ENCODE measurements at places on chromosomes 16 and 17.

DNA sequence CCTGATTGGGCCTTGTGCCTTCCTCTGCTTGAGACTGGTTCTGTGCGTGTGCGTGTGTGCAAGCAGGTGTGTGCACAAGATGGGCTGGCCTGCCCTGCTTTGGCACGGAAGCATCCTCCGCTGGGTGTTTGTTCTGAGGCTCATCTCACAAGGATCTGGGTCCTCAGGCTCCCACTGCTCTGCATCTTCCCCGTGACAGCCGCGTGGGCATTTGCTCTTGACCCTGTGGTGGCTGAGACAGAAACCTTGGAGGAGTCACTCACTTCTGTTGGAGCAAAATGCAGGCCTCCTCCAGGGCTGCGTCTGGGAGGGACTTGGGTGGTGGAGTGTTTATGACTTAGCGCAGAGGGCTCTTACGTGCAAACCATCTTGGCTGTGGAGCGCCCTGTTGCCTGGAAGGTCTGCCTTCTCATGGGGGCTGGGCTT, 119.2 kb downstream of the RPTOR start:
- no peak for DNase-seq

- DNase-seq, result no peak
Measured at GRCh38 chr16:11333702-11334101, 11.6 kb upstream of the RMI2 start.

GRCh38 chr16:26386096-26386495, 680.6 kb upstream of the C16orf82 start:
- DNase-seq, result no peak

GRCh38 chr17:64736804-64737492, 74.8 kb upstream of the SMURF2 start:
- DNase-seq, result peak; percentile 56

DNA sequence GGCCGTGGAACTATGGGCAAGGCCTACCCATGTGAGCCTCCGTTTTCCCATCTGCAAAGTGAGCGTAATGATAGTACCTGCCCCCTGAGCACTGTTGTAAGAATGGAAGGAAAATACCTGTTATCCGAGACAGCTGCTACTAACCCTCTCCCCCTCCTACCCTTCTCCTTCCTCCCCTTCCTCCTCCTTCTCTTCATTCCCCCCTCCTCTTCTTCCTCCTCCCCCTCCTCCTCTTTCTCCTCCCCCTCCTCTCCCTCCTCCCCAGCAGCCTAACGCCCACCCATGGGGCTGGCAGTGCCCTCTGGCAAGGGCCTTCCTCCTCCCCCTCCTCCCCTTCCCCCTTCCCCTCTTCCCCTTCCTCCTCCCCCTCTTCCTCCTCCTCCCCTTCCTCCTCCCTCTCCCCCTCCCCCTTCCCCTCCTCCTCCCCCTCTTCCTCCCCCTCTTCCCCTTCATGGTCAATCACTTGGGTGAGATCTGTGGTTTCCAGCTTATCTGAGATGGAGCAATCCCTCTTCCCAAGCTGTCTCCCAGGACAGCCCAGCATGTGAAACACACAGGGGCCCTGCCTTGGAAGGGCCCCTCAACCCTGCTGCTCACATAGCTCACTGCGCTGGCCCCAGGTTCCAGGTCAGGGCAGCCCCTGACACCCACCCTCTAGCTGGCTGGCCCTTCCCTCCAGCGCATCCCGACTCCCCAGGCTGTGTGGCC, 6.4 kb downstream of the ZFPM1 start:
- no peak for DNase-seq

- DNase-seq, result no peak
Measured at GRCh38 chr17:38738686-38739085, 8.5 kb downstream of the CISD3 start.

DNA sequence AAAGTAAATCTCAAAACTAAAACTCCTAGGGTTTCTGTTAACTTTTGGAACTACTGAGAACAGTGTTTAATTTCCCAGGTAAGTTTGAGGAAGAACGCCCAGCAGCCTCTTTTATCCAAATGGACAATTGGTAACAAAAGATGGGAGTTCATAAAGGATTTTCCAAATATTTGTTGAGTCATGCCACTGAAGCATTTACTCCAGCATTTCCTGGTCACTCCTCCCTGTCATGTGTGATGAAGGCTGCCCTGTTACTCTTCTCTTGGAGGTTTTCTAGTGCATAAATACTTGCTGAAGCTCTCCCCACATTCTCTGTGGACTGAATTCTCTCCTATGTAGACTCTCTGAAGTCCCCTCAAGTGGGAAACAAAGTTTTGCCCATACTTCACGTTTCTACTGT, 16.5 kb downstream of the ZNF75A start:
- no peak for DNase-seq

DNA sequence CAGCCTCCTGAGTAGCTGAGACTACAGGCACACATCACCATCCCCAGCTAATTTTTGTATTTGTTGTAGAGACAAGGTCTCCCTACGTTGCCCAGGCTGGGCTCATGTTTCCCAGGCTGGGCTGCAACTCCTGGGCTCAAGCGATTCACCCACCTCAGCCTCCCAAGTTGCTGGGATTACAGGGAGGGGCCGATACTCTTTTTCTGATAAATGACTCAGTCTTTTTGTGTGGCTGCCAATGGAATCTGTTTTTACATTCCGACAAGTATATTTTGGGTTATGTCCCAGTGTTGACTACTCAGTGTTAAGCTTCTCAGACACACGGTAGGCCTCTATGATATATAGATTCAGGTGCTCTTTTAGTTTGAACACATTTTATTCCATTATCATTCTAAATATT, 58.1 kb downstream of the SLFN11 start:
- no peak for DNase-seq

DNA sequence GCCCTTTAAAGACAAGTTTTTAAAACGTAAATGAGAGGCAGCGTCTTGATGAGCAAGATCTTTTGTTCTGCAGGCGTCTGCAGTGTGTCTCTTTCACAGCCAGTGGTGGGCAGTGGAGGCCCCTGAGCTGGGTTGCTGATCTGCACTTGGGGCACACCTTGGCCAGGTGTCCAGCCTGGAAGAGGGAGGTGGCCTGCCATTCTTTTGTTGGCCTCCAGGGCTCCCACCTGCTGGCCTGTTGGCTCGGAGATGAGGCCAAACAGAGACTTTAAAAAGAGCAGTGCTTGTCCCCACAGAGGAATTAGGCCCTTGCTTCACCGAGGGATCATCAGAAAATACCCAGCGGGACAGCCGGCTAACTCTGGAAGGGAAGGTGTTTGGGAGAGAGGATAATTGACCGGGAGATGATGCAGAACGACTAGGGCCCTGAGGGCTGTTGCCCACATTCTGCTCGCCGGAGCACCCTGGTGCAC, 145.9 kb upstream of the PLCG2 start:
- DNase-seq, result peak; percentile 65

DNA sequence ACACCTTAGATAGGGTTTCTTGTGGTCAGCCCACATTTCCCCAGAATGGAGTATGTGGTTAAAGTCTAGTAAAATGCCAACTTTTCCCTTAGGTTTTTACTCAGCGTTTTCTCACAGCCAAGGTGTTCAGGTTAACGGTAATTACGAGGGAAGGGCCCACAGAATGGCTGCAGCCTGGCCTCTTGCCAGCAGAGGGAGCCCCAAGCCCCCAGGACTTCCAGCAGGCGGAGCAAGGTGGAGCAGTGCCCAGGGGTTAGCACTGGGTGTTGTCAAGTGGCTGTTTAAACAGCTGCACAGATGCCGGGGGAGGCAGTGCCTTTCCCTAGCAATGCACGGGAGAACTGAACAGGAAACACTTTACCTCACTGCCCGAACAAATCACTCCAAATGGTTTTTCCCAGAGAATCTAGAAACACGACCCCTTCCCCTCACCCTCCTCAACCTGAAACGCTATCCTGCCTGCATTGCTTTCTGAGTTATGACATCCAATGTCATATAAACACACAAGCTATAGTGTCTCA, 6.6 kb downstream of the PHB1 start:
- DNase-seq, result peak; percentile 91

- no peak for DNase-seq
Measured at GRCh38 chr17:39191750-39192510, 5.5 kb downstream of the CACNB1 start.

DNA sequence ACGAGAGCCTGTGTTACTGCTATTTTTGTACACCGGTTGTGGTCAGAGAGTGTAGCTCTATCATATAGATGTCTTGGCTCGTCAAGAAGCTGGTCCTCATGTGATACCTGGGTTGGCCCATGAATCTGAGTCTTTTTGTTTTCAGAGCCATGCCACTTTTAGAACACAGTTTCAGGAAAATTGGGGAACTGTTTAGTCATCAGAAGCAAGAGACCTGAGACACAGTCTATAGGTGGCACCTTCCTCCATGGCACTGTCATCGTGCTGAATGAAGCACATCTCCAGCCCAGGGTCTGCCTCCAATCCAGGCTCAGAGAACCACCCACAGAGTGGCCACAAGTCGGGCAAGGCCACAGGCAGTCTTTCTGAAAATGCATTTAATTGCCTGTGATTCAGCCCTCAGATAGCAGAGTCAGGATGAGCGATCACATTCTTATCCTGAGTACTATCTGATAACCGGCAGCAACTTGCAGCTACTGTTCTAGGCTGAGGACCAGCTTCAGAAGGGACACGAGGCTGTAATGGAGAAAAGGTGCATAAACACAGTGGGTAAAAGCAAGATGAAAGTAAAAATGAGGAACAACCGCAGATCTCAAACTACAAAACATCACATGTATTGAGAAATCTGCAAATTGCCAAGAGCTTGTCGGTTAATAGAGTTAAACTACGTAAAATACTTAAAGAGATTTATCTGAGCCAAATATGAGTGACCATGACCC, 14.2 kb upstream of the HAPSTR1 start:
- DNase-seq, result no peak

DNA sequence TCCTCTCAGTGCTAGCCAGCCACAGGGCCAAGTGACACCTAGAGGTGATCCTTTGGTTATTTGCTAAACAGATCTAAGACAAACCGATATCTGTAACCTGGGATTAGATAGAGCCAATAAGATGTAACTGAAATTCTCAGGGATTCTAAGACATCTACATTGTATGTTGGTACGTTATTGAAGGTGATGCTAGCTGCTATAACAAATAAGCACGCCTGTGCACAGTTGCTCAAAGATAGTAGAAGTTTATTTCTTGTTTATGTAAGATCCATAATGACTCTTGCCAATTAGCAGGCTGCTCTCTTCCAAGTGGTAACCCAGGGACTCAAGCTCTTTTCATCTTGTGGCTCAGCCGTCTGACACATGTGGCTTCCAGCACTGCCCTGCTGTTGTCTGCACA, 370.3 kb downstream of the WWOX start:
- DNase-seq, result no peak

GRCh38 chr16:67936124-67936879, at the start of gene PSMB10:
TSS of gene PSMB10 (minus strand) at chr16:67936850. CDS start at chr16:67936749, 101 bp downstream.
- DNase-seq, result peak; percentile 45

DNA sequence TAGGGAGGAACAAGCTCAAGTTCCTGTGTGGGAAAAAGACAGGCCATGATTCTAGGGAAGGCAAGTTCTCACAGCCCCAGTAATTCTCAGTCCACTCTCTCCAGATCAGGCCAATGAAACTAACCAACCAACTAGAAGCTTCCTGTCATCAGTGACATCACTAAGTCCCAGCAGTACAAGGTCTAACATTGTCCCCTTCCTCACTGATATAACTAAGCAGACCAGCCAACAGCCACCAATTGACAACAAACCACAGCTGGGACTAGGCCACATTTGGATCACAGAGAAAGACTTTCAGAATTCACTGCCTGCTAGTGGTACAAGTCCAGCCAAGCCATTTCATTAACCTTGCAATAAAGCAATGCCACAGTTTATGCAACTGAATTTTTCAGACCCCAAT, 94.0 kb downstream of the CACNG1 start:
- DNase-seq, result no peak

- no peak for DNase-seq
Measured at GRCh38 chr17:20154286-20155000, 145.3 kb downstream of the SPECC1 start.

GRCh38 chr17:62725791-62726249, 82.3 kb downstream of the MARCHF10 start:
- DNase-seq, result no peak

DNA sequence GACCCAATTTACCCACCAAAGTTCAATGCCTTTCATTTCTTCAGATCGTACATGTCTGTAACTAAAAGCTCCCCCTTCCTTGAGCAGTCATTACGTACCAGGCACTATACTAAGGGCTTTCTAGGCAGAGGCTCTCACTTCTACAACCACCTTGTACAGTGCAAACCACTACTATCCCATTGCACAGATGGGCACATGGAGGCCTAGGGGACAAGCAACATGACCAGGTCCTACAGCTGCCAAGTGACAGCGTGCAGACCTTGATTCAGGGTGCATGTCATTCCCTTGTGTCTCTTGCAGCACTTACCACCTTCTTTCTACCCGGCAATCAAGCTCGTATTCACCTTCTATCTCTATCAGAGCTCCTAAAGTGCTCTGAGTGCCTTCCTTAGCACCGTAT, 382.7 kb downstream of the SOX9 start:
- no peak for DNase-seq

DNA sequence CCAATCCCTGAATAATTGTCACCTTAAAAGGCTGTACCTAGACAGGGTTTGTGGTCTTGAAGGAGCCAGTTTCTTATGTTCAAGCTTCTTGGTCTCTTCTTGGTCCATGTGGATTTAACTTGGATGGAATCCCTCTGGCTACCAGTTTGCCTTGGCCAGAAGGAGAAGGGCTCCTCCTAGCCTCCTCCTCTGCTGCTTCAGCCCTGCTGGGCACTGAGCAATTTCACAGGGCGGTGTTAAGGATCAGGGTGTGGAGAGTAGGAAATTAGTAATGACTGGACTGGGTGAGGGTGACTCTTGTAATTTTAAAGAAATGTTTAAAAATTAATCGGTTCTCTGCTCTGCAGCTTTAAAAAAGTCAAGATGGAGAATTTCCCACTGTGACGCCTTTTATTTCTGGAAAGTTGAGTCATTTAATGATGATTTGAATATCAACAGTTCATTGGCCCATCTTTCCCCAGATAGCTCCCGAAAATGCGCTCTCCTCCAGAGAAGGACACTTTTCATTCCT, 96.4 kb downstream of the MSI2 start:
- DNase-seq, result no peak

DNA sequence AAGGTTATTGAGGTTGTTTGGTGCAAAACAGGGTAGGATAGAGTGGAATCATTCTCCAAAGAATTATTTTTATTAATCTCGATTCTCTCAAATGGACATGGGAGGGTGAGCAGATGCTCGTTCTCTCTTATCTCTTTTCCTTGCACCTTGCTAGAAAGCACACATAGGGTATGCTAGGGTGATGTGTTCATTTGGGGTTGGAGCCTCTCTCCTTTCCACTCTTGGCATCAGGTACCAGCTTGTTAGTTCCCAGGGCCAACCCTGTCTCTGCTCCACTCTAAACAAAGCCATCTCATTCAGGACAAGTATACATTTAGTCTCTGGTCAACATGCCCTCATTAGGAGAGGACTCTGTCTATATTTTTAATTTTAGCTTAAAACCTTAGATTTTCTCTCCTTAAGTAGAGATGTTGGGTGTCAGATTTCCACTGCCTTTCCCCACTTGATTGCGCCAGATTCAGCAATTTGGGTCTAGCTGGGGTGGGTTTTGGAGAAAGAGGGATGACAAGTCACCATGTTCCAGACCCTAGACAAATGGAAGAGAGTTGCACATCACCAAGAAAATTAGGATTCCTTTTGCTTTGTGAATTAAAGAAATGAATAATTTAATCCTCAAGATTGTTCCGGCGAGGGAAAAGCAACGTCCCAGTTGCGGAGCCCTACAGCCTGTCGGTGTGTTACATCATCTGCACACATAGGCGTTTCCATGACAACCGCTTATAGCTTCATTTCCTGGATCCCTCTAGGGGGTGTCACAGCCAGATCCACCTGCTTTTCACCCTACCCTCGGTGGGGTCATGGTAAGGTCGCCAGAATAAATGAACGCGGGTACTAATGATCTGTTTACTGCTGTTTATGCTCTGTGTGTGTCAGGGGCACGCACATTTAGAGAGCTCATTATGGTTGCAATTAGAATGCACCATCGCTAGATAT, 41.6 kb downstream of the SNX11 start:
- DNase-seq, result peak; percentile 36

GRCh38 chr16:69171325-69172084, 15.5 kb upstream of the SNTB2 start:
- no peak for DNase-seq
